ENCODE measurements at places on chromosomes 1 and 21.
A peak's percentile ranks its signal among the peaks of the same experiment; 100 is the strongest.

GRCh38 chr1:50060279-50060678 lies 36.5 kb upstream of the AGBL4 start:
- DNase-seq, result no peak

DNA sequence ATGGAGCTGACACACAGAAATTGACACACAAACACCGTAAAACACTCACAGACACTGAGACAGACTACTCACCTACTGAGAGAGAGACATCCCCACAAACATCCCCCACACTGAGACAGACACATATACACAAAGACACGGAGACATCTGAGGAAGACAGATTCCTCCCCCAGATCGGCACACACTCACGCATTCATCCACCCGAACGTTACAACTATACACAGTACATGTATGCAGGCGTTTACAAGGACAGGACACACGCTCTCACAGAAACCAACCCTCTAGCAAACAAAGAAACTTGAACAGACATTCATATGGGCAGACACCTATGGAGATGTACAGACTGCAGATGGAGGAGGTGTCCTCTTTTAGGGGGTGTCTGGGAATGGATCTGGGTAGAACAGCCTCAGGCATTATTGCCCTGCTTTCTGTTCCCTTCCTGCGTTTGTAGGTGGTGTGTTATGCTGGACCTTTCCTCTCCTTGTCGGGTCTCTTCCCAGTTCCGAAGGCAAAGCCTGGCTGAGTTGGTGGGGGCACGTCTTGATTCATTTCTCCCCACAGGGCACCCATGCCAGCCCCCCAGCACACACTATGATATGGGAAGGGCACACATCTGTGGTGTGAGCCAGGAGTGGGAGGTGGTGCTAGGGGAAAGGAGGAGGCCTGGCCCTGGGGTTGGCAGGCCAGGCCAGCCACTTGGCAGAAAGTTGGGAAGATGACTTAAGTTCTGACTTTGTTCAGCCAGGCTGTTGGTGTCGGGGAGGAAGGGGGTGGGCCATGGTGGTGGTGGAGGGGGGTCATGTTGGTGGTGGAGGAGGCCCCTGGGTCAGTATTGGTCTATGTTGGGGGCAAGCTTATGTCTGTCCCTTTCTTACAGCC lies 1.5 kb downstream of the KIRREL1 start:
- no peak for DNase-seq

DNA sequence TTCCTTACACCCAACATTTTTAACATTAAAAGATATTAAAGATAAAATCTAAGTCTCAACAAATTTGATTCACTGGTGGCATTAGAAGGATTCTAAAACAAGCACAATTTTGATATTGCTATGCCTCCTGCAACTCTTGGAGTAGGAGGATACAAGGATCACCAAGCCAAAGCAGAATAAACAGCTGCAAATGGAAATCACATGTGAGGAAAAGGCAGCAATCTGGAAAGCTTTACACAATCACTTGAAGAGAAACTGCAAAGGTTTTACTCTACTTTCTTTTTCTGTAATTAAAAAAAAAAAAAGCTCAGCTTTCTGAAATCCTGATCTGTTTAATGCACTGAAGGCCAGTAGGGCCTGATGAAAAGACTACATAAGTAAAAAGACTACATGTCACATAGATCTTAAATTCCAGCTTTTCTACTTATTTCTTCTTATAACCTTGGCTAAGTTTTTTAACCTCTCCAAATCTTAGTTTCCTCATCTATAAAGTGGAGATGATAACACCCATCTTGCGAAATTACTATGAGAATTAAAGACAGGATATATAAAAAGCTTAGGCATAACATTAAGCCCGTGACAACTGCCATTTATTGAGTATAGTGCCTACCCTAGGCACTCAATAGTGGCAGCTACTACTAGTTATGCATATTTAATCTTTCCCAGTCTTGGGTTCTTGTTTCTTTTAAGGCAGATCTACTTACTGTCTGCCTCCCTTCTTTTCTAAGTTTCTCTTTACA lies 73.5 kb downstream of the EPS15 start:
- no peak for DNase-seq

- DNase-seq, result no peak
These were observed 34.1 kb downstream of the BMP8A start for GRCh38 chr1:39525366-39526165.

GRCh38 chr1:203214871-203215270 lies 14.6 kb downstream of the CHIT1 start:
- DNase-seq, result no peak

DNA sequence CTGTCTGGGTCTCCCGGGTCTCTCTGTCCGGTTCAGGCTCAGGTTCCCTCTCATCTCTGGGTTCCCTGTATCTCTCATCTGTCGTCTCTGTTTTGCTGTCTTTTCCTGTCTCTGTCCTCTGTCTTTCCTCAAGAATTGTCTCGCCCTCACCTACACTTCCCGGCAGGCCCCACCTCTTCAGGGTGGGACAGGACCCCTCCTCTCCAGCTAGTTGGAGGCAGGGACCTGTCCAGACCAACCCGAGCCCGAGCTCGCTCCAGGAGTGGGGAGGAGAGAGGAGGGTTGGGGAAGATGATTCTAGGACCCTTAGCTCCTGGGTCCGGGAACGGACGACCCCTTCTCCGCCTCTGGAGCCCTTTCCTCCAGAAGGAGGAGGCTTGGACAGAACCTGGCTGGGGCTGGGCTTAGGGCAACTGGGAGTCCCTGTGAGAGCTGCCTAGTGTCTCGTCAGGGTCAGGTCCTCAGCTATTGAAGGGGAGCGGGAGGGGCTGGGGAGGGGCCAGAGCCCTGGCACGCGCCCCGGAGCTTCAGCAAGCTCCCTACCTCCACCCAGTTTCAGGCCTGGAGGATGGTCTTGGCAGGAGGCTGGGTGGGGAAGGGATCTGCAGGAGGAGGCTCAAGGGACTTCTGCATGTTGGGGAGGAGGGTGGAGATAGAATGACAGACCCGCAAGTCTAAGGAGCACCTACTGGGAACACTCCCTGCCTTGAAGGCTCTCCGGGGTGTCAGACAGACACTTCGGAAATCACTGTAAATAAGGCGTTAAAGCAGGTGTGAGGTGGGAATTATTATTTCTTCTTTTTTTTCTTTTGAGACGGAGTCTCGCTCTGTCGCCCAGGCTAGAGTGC lies 26.3 kb upstream of the EPB41 start:
- DNase-seq, result no peak

DNA sequence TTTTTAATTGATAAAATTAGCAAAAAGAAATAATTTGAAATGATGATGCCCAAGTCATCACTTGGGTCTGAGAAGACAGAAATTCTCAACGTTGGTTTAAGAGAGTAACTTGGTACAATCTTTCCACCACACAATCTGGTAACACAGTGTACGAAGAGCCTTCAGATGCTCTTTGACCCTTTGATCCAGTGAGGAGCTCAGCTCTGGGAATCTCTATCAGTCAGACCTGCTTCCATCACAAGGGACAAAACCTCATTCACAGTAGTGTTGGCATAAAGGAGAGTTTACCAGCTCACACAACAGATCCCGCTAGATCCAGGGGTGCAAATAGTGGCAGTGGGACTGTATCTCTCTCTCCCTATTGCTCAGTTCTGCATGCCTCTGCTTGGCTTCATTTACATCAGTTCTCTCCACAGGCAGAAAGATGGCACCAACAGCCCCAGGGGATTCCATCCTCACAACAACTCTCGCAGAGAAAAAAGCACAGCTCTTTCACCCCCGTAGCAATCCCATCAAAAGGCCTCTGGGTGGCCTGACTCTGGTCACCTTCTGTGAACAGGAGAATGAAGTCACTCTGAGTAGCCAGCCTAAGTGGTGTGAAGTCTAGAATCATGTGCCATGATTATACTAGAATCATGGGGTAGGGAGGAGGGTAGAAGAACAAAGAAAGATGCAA lies 119.7 kb downstream of the ZNF281 start:
- DNase-seq, result no peak

DNA sequence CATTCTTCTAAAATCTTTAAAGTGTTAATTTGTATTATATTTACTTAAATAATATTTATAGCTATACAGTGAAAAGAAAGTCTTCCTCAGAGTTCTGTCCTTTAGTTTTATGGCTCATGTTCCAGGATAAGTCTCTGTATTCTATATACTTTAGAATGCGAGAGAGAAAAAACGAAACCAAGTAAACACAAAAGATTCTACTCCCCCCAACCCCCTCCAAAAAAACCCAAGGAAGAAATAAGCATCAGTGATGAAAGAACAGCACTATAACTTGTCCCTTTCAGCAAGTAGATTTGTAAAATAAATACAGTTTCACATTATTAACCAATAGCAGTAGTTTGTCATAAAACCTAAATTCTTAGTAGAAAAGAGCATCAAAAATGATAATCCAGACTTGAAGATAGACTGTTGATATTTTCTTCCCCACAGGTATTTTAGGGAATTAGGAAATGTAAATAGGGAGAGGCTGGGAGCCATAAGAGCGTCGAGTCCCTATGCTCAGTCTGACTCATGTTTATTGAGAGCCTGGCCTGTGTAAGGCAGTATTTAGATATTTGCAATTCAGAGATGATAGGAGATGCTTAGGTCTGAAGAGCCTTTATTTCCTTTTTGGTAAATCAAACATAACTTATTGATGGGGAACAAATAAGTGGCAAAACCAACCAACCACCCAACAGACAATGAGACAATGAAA lies 35.5 kb downstream of the CDC14A start:
- no peak for DNase-seq

GRCh38 chr1:164823486-164824279 lies 264.7 kb downstream of the PBX1 start:
- DNase-seq, result peak; percentile 33

- DNase-seq, result no peak
These were observed 7.1 kb downstream of the BECN2 start for GRCh38 chr1:241964550-241965282.

- DNase-seq, result no peak
These were observed 34.8 kb upstream of the MAN1C1 start for GRCh38 chr1:25581764-25582163.

DNA sequence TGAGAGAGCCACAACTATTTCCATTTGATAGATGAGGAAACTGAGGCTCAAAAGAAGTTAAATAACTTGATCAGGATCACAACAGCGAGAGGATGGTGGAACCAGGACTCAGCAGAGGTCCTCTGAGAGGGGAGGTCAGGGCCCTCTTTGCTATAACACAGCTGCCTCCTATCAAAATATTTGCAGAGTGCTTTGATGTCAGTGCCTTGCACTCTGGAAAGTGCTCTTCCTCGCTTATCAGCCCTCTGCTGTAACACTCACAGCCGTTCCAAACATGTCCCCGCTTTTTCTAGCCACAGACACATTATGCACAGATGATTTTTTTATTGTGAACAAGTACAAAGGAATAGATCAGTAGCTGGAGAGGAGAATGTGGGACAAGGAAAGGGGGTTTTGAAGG lies 71.8 kb upstream of the ARHGAP29 start:
- no peak for DNase-seq

DNA sequence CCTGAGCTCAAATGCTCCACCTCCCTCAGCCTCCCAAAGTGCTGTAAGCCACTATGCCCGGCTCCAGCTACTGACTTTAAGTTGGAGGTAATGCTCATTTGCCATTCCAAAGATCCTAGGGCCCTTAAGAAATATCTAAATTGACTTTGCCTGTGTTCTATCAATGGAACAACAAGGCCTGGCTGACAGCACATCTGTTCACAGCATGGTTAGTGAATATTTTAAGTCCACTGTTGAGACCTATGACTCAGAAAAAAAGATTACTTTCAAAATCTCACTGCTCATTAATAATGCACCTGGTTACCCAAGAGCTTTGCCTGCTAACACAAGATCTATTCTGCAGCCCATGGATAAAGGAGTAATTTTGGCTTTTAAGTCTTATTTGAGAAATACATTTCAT lies 3.5 kb upstream of the SSX2IP start:
- DNase-seq, result no peak

DNA sequence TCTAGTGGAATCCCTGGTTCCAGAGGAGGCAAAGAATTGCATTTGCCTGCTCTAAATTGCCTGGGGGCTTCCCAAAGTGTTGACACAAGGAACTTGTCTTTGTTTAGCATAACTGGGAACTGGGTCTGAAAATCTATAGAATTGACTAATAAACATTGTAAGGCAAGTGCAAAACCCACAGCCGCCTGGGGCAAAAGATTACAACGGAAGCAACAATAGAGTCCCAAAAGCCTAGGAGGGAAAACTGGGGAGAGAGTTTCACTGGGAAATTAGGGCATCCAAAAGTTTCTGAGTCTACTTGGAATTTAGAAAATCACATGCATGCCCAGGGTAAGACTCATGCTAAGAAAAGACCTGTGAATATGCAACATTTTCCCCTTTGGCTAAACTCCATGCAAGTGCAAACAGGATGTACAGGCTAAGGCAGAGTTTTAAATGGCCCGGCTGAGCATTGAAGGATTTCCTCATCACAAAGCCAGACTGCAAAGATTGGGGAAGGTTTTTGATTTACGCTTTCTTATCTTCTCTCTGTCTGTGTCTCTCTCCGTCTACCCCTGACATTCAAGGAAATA lies 725.3 kb upstream of the NCAM2 start:
- no peak for DNase-seq

DNA sequence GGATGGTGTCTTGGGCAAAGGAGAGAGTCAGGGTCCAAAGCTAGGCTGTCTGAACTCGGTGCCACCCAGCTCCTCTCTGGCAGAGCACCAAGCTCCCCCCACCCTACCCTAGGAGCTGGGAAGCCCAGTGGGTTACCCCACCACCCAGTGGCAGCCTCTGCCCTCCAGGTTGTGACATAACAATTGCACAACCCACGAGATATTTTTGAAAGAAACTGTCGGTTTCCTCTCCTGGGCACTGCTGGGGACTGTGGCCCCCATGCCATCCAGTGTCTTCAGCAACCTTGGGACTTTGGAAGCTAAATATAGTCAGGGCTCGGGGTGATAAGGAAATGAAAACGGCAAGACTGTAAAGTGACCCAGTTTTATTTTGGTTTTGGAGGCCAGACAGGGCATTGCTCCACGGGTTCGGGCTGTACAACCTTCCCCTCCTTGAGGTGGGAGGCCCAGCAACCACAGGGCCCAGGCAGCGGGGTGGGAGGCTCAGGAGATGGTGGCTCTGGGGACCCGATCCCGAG lies 1.4 kb downstream of the CITED4 start:
- DNase-seq, result no peak

- no peak for DNase-seq
These were observed 96.9 kb upstream of the BCL9 start for GRCh38 chr1:147444381-147444780.

DNA sequence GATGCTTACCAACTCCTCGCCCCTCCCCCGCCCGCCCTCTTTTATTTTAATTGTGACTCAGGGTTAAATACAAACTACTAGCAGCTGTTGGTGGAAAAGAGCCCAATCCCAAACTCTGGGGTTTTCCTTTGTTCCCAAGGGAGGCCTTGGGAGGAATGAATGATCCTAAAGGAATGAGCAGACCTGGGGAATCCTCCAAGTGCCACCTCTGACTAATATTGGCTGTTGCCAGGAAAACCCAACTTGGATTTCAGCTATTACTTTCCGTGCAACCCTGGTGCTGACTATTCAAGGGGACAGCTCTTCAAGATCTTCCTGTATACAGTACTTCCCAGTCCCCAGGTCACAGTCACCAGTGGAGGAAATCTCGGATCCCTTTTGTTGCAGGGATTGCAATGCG lies 1.3 kb upstream of the S100A10 start:
- peak; percentile 99 for DNase-seq
